Stomach (tissue), 19 donors: ENCODE measurements at places on chromosomes 4 and X. TPM values are rescaled to one million over a fixed set of nuclear protein-coding genes. Genes with fewer than 3 reads are reported as not detected.

Gene NR0B1
- total RNA-seq, result 0.37 TPM

Gene ZFP92
- total RNA-seq, result not detected

Gene GLOD5
- not detected for total RNA-seq

Gene IGFBP7
- 395 TPM for total RNA-seq

Gene NUDT11
- not detected for total RNA-seq

Gene CSAG1
- total RNA-seq, result not detected

Gene MAGEA8
- not detected for total RNA-seq

Gene TMPRSS11F
- total RNA-seq, result not detected

Gene FGF16
- total RNA-seq, result not detected

Gene TCP11X2
- 0.18 TPM for total RNA-seq

Gene ABCG2
- 17.8 TPM for total RNA-seq

Gene EPHA5
- total RNA-seq, result not detected

Gene ART3
- not detected for total RNA-seq

Gene USP17L17
- total RNA-seq, result not detected

Gene CTAG1B
- total RNA-seq, result not detected

Gene AFM
- total RNA-seq, result not detected

Gene HTR2C
- not detected for total RNA-seq

Gene XAGE1A
- not detected for total RNA-seq

Gene MSANTD1
- total RNA-seq, result 4.6 TPM

Gene PNMA5
- total RNA-seq, result not detected

Gene ZCCHC12
- 2.0 TPM for total RNA-seq

Gene CXorf49
- total RNA-seq, result not detected

Gene MAGEB17
- total RNA-seq, result not detected

Gene FAM9C
- not detected for total RNA-seq

Gene SPANXD
- total RNA-seq, result not detected

Gene TSR2
- total RNA-seq, result 15.1 TPM

Gene SLC49A3
- 2.7 TPM for total RNA-seq

Gene P2RY8
- not detected for total RNA-seq

Gene PRDX4
- 33.5 TPM for total RNA-seq

Gene G3BP2
- 24.5 TPM for total RNA-seq

Gene TMSB15B
- 3.8 TPM for total RNA-seq

Gene MORF4L2
- total RNA-seq, result 238 TPM

Gene CPZ
- 13.2 TPM for total RNA-seq

Gene MAGEB10
- not detected for total RNA-seq

Gene G6PD
- 10.3 TPM for total RNA-seq

Gene TDO2
- not detected for total RNA-seq

Gene AMTN
- not detected for total RNA-seq

Gene RNF4
- total RNA-seq, result 75.2 TPM

Gene ALAS2
- total RNA-seq, result not detected

Gene NR3C2
- 36.4 TPM for total RNA-seq

Gene MAGEA11
- total RNA-seq, result not detected

Gene UGT2A1
- total RNA-seq, result not detected

Gene DIPK2B
- 9.3 TPM for total RNA-seq

Gene COQ2
- total RNA-seq, result 9.1 TPM

Gene LNX1
- 16.1 TPM for total RNA-seq
